Activated T-cell treated with anti-CD3 and anti-CD28 coated beads, Interleukin-2, amount 50 U/mL, for 72 hours (primary cell): ENCODE measurements at places on chromosomes 7 and 10. TPM values are rescaled to one million over a fixed set of nuclear protein-coding genes. Genes with fewer than 3 reads are reported as not detected.

DNA sequence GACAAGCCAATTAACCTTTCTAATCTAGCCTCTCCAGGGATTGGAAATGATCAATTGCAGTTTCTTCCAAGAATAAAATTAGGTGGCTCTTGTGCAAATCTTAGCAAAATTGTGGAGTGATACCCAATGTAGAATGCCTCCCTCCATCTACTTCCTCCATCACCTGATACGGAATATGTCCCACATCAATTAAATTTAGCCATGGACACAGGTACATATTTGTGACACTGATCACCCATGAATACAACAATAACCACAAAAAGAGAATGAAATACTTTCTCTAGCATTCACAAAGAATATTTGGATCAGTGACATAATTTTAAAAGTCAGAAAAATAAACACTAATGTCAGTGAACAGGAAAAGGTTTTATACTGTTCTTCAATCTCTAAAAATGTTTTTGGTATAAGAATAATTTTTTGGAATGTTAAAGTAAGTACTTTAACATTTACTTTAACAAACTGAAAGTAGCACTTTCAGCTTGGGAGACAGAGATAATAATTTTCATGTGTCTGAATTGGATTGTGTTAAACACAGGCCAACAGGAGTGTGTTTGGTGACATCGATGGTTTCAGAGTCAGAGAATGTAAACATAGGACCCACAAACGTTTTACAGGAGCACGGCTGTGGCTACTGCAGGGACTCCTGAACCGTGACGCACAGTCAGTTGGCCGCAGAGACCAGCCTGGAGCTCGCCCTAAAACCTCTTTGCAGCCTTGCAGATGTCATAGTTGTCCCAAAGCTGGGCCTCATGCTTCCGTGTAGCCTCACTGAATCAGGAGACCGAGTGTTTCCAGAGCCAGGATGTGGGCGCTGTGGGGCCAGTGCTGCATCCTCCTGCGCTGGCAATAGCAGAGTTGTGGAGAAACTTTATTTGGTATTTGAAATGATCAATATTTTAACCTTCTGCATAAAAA is 7.2 kb downstream of the RBM20 start:
- peak overlapping the region; percentile 40 for H3K4me3 ChIP-seq
- H3K27ac ChIP-seq = no peak overlapping the region
- no peaks in the 10 kb centered on the region for H3K36me3 ChIP-seq
- peak; percentile 10 for DNase-seq

Gene ZP3
- total RNA-seq = 7.7 TPM

DNA sequence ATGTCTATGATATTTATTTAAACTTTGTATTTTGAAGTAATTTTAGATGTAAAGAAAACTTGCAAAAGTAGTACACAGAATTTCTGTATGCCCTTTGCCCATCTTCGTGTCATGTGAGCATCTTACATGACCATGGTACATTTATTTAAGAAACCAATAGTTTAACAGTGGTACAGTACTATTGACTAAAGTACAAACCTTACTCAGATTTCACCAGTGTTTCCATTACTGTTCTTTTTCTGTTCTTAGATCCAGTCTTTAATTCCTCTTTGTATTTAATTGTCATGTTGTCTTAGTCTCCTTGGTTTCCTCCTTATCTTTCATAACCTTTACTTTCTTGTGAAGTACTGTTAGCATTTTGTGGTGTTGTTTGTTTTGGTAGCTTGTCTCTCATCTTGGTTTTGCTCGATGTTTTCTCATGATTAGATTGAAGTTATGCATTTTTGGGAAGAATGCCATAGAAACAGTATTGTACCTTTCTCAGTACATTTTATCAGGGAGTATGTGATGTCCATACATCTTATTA is 24.1 kb downstream of the TAX1BP1 start:
- no peak overlapping the region for H3K27ac ChIP-seq
- H3K27me3 ChIP-seq = no peaks in the 10 kb centered on the region

DNA sequence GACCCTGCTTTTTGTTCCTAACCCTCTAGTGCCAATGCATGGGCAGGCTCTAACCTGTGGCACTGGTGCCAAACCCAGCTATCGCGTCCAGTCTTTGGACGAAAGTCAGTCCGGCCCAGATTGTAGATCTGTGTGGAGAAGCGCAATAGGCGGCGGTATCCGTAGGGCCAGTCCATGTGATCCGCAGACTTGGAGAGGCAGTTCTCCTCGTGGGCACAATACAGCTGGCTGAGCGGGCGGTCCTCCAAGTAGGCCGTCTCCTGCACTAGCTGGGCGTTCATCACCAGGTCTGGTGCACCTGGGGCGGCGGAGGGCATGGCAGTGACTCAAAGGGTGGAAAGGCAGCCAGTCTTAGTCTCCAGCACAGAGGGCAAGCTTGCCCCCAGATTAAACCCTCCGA is 14.5 kb downstream of the LOXL4 start:
- DNase-seq = no peak
- no peaks in the 10 kb centered on the region for H3K27me3 ChIP-seq
- no peaks in the 10 kb centered on the region for H3K4me1 ChIP-seq
- no peaks in the 10 kb centered on the region for H3K36me3 ChIP-seq
- no peak overlapping the region for H3K27ac ChIP-seq

Gene MOGAT3
- total RNA-seq = not detected

DNA sequence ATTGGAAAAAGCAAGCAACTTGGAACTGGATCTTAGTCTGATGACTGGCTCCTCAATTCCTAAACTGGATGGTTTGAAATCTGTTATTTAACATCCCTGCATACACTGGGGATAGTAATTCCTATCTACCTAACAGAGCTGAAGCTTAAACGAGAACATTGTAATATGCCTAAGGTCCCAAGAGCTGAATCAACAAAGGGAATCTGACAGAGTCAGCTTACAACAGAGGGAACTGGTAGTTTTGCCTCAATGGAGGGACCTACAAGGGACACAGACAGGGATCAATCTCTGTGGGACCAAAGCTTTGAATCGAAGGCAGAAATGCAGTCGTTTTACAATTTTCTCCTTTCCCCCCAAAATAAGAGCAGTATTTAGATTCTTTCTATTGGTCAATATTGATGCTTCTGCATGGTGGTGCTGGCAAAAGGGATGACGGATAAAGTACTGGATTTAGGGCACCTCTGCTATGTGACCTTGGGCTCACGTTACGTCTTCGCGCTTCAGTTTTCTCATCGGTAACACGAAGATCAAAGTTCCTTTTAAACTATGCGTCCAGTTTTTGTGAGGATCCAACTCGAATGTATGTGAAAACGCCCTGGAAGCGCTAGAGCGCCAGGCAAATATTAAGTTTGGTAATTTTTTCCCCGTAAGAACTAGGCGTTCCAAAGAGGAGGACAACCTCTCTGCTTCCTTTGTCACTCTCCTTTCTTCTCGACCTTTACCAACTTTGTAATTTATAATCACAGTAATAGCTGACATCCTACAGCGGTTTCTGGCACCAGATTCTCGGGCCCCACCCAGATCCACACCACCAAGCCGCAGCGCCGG is 1.1 kb downstream of the ACTR1A start:
- peaks cover 39% of the 10 kb centered on the region for H3K4me1 ChIP-seq
- no peak overlapping the region for H3K27ac ChIP-seq
- H3K4me3 ChIP-seq = no peak overlapping the region
- H3K36me3 ChIP-seq = no peaks in the 10 kb centered on the region
- no peak for DNase-seq

- DNase-seq = no peak
- peaks cover 2% of the 10 kb centered on the region for H3K36me3 ChIP-seq
- no peaks in the 10 kb centered on the region for H3K4me1 ChIP-seq
- no peak overlapping the region for H3K27ac ChIP-seq
- no peak overlapping the region for H3K4me3 ChIP-seq
These were observed 26.2 kb downstream of the FKBP6 start for GRCh38 chr7:73354196-73354595.

DNA sequence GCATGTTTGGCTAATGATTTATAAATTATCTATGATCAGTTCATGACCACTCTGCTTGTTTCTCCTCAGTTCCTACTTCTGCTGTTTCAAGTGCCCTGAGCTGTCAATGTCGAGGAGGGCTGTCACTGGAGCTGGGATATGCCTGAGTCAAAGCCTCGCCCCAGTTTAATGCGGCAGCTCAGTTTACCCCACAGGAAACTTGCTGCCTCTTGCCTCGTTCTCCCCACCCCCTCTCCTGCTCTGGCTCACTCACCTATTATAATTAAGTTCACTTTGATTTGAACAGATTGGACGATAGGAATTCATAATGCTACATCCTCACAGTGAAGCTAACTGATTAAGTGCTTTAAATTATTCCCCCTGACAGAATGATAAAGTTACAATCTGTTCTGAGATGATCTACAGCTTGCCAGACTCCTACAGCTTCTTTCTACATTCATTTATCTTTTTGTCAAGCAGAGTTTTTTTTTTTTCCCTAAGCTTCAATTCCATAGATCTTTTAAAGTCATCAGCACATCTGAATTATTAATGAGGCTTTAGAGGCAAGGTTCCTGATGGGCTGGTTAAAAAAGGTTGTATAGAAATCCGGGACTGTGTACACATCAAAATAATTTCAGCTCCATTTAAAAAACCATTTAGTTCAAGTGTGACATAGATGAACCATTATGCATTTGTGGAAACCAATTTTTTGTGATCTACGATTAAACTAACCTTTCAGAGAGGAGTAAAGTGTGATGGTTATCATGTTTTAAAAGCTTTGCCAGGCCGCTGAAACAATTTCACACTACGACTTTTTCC is 758.3 kb downstream of the KCNMA1 start:
- peaks cover 16% of the 10 kb centered on the region for H3K27me3 ChIP-seq
- peaks cover 14% of the 10 kb centered on the region for H3K4me1 ChIP-seq
- no peak overlapping the region for H3K4me3 ChIP-seq
- H3K27ac ChIP-seq = no peak overlapping the region
- H3K36me3 ChIP-seq = no peaks in the 10 kb centered on the region

DNA sequence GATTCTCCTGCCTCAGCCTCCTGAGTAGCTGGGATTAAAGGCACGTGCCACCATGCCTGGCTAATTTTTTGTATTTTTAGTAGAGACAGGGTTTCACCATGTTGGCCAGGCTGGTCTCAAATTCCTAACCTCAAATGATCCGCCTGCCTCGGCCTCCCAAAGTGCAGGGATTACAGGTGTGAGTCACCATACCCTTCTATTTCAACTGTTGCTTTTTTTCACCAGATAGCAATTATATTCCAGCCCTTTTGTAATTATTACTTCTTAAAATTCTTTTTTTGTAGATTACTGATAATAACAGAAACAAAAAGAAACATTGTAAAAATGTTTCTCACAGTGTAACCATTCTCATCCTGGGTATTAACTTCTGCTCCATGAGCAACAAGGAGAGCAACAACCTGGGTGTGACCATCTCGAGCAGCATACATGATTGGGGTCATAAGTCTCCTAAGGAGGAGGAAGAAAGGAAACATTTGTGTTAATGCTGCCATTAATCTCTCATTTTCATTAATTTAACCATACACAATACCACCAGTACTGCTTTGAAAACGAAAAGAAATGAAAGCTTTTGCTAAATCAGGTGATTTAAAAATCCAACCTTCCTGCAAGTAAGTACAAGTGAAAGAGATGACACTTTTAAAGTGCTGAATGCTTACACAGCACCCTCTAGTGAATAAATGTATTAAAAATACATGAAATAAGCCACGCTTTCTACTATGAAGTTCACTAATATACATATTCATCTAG is 41.8 kb downstream of the ASZ1 start:
- no peak overlapping the region for H3K27ac ChIP-seq
- H3K27me3 ChIP-seq = no peaks in the 10 kb centered on the region
- no peak overlapping the region for H3K4me3 ChIP-seq
- H3K4me1 ChIP-seq = no peaks in the 10 kb centered on the region
- DNase-seq = no peak

- H3K36me3 ChIP-seq = no peaks in the 10 kb centered on the region
- H3K4me1 ChIP-seq = no peaks in the 10 kb centered on the region
- H3K4me3 ChIP-seq = no peak overlapping the region
- DNase-seq = no peak
These were observed 45.0 kb upstream of the STK17A start for GRCh38 chr7:43537765-43538403.

Gene SSC4D
- total RNA-seq = 1.0 TPM

DNA sequence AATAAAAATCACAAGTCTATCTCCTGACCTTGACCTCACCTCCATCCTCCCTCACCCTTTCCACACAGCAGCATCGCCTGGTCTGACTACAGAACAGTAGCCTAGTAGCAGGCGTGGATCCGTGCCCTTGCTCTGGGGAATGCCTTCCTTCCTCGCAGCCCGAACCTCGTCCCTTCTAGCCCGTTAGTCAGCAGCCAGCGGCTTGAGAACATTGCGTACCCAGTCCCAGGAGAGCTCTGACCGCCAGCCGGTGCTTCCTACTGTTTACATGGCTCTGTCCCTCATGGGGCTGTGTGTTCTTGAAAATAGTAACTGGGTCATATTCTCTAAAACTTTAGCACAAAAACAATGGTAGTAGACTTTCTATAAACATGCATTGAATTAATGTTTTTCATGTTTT is 682.7 kb upstream of the IGFBP3 start:
- H3K4me1 ChIP-seq = no peaks in the 10 kb centered on the region
- no peaks in the 10 kb centered on the region for H3K27me3 ChIP-seq
- no peak overlapping the region for H3K27ac ChIP-seq
- no peak for DNase-seq
- H3K4me3 ChIP-seq = no peak overlapping the region

- no peaks in the 10 kb centered on the region for H3K36me3 ChIP-seq
- H3K27ac ChIP-seq = no peak overlapping the region
- H3K4me3 ChIP-seq = no peak overlapping the region
These were observed 83.2 kb downstream of the COBL start for GRCh38 chr7:51233374-51233773.

DNA sequence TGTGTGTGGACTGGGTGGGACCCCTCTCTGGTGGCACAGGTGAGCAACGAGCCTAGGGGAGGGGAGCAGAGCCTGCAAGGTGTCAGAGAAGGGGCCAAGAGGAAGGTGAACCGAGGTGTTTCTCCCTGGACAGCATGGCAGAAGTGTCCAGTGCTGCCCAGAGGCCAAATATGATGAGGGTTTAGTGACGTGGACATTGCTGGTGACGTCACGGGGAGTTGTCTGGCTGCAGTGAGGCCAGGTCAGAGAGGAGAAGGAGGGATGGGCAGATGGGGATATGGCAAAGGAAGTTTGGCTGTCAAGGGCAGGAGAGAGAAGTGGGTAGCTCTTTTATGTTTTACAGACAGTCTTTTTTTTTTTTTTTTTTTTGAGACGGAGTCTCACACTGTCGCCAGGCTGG is 2.6 kb upstream of the ZNF853 start:
- H3K27ac ChIP-seq = no peak overlapping the region
- no peaks in the 10 kb centered on the region for H3K4me1 ChIP-seq
- no peak overlapping the region for H3K4me3 ChIP-seq
- no peaks in the 10 kb centered on the region for H3K36me3 ChIP-seq
- H3K27me3 ChIP-seq = peaks cover 6% of the 10 kb centered on the region

Gene ITPRID1
- total RNA-seq = not detected

GRCh38 chr7:75639071-75639885 is 99.5 kb downstream of the HIP1 start:
- peak; percentile 28 for DNase-seq
- H3K4me1 ChIP-seq = no peaks in the 10 kb centered on the region
- H3K36me3 ChIP-seq = no peaks in the 10 kb centered on the region
- H3K4me3 ChIP-seq = peak overlapping the region; percentile 88
